Activated T-helper 1 cell treated with anti-CD3 and anti-CD28 coated beads, Interleukin-12 subunit alpha, Interleukin-12 subunit beta, Interleukin-2, Interleukin-4 antibody, amounts not matched to agents 30 ng/mL and 10 ng/mL and 1 ng/mL, durations not matched to agents 14 hours and 24 hours and 36 hours (primary cell): ENCODE measurements at places on chromosomes 3 and 15.

- no peak for DNase-seq
These were observed 58.1 kb upstream of the VILL start for GRCh38 chr3:37932505-37932904.

DNA sequence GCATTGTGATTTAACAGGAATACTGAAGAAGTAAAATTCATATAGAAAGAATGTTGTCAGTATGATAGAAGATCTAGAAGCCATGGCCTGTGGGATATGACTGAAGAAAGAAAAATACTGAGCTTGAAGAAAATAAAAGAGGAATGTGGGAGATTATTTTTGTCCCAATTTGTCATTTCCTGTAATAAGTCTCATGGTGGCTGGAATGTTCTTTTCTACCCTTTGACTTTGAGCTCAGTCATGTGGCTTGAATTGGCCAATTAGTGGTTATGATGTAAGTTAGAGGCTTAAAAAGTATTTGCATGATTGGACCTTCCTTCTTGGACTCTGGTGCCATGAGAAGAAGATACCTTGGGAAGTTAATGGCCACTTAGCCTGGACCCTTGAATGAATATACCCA, 14.1 kb downstream of the APH1B start:
- no peak for DNase-seq

GRCh38 chr15:100515758-100516157, 13.0 kb downstream of the CERS3 start:
- no peak for DNase-seq

GRCh38 chr3:180996415-180996932, 6.9 kb upstream of the DNAJC19 start:
- DNase-seq = no peak

DNA sequence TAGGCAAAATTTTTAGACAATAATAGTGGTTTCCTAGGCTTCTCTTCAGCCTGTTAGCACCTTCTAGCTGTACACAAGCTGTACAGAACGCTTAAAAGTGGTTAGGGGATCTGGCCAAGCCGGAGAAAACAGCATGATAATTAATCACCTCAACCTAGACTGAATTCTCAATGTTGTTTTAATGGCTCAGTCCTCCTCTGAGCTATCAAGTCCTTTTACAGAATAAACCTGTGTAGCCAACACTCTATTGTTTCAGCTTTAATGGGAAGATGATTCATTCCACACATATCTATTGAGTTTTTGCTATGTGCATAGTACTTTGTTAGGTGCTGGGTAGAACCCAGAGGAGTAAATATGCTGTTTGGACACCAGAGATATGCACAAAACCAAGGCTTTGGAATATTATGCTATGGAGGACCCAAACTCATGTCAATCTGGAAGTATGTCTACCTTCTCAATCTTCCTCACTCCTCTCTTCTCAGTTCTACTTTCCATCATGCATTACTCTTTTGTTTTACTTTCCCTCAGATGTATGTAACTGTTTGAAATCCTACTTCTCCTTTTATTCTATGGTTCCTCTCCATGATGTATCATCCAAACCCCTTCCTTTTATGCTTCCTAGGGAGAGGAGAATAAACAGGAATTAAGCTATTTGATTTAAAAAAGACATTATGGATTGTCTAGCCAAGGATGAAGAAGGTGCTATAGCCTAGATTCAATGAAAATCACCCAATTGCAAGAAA, 27.6 kb upstream of the UBE2E2 start:
- DNase-seq = no peak

DNA sequence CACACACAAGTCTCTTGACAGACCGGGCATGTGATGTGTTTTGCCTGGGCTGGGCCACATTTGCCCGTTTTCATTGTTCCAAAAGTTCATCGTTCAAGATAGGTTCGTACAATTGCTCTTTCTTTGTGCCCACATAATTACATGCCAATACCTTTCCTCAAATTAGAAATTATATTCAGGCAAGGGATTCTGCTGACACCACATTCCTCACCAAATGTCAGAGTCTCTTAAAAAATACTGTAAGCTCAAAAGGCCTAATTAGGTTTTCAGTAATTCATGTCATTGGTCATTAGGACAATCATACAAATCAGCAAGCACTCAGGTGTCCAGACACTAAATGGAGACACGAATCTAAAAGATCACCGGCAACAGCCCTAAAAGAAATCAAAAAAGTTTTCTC, 215.3 kb downstream of the ALCAM start:
- no peak for DNase-seq

GRCh38 chr15:45457641-45458539, 64.7 kb downstream of the SLC30A4 start:
- peak; percentile 72 for DNase-seq

- no peak for DNase-seq
These were observed 203.6 kb downstream of the AKAP13 start for GRCh38 chr15:85583923-85584390.

- DNase-seq = no peak
These were observed 4.9 kb downstream of the BTD start for GRCh38 chr3:15606434-15606891.

DNA sequence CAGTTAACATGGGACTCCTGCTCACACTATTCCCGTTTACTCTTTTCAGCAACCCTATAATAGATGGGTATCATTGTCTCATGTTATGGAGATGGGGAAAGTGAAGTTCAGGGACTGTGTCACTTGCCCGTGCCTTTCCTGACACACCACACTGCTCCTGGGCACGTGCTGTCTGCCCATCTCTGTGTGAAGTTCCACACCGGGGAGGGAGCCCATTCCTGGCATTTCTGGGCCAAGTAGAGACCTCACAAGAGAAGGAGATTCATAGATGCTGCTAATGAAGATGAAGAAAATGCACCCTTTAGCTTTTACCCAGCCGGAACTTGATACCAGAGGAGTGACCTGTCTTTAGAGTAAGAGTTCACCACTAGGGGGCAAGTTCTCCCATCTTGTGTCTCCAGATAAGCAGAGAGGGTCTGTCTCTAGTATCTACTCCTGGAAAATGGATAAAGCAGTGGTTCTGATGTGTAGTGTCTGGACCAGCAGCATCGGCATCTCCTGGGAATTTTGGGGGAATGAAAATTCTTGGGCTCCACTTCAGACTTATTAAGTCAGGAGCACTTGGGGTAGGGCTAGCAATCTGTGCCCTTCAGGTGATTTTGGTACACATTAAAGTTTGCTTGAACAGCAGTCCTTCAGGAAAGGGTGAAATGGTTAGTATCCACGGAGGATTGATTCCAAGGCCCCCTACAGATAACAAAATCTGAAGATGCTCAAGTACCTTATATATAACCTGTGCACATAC, 2.0 kb upstream of the TOPBP1 start:
- DNase-seq = peak; percentile 8

DNA sequence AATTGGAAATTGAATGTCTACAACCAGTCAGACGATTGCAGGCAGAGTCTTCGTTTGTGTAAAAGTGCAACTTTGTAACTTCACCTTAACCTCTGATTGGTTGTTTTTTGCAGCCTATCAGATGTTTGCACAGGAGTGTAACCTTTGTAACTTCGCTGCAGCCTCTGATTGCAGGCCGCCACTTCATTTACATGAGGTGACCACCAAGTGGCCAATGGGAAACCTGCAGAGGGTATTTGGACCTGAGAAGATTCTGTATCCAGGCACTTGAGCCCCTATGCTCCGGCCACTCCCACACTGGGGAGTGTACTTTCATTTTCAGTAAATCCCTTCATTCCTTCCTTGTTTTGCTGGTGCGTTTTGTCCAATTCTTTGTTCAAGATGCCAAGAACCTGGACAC, 68.1 kb upstream of the PFN2 start:
- no peak for DNase-seq

GRCh38 chr3:103786296-103786695, 1351.5 kb downstream of the ZPLD1 start:
- DNase-seq = no peak

GRCh38 chr15:45993072-45993471, 358.2 kb downstream of the SQOR start:
- DNase-seq = no peak

- DNase-seq = no peak
These were observed 46.9 kb upstream of the SLC7A14 start for GRCh38 chr3:170632780-170633179.

DNA sequence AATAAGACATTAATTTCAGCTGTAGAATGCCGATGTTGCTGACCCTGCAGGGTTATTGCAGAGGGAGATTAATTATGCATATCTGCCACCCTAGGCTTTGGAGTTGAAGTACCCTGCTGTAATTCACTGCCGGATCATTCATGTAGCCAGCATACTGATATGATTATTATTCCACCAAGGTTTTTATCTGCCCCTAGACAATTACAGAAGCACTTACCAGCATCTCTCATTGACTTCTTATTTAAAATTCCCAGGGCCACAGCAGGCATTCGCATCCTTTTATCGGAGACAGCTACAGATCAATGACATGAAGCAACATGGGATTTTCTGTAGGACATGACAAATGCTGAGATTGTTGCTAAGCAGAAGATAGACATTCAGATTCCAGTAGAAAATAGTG, 31.3 kb downstream of the IL1RAP start:
- no peak for DNase-seq

DNA sequence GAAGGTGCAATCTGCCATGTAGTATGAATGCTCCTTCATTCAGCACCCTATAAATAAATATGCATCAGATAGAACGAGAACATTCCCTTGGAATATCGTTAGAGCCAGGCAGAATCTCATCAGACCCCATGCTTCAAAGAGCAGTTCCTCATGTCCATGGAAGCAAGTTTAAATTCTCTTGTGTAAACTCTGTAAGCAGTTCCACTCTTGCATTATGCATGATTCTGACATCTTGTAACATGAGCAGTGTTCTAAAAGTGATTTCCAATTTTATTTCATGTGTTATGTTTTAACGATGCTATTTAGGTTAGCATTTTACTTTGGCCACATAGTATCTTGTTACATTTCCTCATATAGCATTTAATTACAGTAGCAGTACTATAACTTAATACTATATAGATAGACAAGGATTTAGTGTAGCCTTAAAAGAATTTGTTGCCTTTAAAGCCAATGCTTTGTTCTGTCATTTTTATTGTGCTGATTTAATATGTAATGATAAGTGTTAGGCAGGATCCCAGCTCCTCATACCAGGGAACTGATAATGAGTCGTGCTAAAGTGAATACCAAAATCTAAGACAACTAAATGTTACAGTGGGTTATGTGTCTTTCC, 161.2 kb upstream of the NECTIN3 start:
- no peak for DNase-seq

- DNase-seq = no peak
These were observed 21.9 kb downstream of the SENP8 start for GRCh38 chr15:72140088-72140487.

- no peak for DNase-seq
These were observed 7.5 kb upstream of the OPA1 start for GRCh38 chr3:193585530-193585929.

- DNase-seq = no peak
These were observed 99.4 kb downstream of the RPL39L start for GRCh38 chr3:187039723-187040414.

- DNase-seq = no peak
These were observed 194.6 kb downstream of the SOX2 start for GRCh38 chr3:181906338-181906737.

DNA sequence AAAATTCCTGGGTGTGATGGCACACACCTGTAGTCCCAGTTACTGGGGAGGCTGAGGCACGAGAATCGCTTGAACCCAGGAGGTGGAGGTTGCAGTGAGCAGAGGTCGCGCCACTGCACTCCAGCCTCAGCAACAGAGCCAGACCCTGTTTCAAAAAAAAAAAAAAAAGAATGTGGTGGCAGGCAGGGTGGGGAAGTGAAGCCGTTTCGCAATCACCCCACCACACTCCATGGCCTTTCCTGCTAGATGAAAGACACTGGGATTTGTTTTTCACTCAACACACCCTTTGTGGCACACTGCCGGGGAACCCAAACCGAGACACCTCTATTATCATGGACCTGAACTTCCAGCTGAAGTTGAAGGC, 172.4 kb upstream of the IQSEC1 start:
- DNase-seq = no peak

- no peak for DNase-seq
These were observed 44.6 kb upstream of the LRRC58 start for GRCh38 chr3:120393761-120394160.

DNA sequence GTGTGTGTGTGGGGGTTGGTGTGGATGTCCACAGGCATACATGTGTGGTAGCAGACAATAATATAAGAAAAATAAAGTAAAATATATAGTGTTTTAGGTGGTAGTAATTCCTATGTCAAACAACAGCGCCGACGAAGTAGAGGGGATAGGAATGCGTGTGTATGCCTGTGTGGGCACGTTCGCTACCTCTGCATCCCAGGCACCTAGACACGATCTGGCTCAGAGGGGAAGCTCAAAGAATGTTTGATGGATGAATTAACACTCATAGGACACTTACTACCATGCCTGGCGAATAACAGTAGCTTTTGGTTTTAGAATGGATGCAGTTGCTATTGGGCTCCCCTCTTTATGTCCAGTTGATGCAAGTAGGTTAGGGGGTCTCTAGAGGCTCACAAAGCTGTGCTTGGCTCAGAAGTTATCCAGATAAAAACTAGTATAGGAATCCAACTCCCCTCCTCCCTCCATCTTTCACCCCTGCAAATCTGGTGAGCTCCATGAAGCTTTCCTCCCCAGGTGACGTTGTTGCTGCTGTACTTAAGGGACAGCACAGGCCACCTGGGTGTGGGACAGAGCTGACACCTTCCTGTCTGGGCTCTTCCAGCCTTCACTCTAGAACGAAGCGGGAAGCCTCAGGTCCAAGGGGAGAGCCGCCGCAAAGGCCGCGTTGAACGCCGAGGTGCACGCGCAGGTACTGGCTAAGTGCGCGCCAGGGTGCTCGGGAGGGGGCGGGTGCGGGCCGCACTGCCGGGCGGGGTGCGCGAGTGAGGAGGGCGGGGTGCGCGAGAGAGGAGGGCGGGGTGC, 192.6 kb upstream of the LYSMD4 start:
- DNase-seq = peak; percentile 60

GRCh38 chr3:30578479-30578878, 27.9 kb upstream of the TGFBR2 start:
- no peak for DNase-seq

GRCh38 chr3:35305406-35305805, 333.9 kb upstream of the ARPP21 start:
- DNase-seq = no peak
